ENCODE measurements at places on chromosomes 1 and 21.

DNA sequence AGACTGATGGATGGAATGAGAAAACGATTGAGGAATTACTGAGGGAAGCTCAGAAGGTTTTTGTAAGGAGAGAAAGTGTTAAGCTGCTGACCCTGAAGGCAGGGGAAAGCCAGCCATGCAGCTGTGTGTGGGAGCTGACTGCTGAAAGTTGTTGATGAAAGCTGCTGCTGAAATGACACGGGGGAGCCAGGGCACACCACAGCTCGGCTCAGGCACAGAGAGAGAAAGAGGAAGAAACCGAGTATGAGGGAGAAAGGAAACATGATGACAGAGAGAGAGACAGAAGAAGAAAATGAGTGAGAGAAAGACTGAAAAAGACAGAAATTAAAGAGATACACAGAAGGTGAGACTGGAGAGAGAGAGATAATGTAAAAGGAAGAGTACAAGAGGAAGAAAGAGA is 115.5 kb downstream of the LRRC53 start:
- no peak for DNase-seq

GRCh38 chr21:44854391-44854663 is 19.2 kb downstream of the PTTG1IP start:
- no peak for DNase-seq

GRCh38 chr21:36188937-36189336 is 32.3 kb downstream of the DOP1B start:
- DNase-seq = peak; percentile 14

DNA sequence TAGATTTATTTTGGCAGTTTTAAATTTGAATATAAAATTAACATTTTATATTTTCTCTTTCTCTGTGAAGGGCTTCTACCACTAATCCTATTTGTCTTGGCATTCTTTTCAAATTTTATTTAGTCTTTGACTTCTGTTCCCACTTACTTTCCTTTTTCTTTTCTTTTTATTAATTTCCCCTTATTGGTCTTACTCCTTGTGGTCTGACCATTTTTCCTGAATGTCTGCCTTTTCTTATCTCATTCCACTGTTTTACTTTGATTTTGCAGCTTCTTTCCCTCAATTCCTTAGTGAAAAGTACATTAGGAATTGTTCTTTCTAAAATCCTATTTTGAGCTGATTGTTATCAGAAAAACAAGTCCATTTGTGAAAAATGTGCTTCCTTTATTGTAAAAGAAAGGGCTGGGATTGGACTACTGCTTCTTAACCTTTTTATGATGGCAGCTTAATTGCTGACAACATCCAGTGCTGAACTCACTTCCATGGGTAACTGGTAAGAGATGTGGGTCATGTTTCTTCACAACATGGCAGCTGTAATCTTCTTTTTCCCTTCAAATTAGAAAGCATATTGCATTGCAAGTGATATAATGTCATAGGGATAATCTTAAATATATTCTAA is 284.6 kb downstream of the DNM3 start:
- no peak for DNase-seq

- no peak for DNase-seq
Measured at GRCh38 chr1:11658542-11658941, 3.9 kb downstream of the FBXO44 start.

DNA sequence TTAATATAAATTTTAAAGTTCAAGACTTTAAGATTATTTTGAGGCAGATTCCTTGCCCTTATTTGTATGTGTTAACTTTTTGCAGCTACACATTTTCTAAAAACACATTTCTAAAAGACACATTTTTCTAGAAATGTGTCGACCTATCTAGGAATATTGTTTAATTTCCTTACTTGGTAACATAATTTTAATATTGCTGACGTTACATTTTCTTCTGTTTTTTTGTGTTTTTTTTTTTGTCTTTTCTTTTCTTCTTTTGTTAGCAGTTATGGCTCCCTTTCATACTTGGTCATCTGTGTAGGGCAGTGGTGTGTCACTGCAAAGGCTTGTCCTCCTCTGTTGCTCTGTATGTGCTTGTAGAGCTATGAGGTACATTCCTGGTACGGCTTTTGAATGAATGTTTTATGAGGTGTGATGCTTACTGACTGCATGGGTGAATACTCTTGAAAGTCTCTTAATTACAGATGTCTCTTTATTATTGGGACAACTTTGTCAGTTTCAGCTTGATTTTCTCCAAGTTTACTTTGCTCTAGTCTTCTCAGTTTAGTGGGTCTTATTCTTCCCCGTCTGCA is 30.1 kb downstream of the LRRC8D start:
- DNase-seq = no peak

GRCh38 chr1:119040906-119041305 is 52.8 kb upstream of the TBX15 start:
- no peak for DNase-seq

DNA sequence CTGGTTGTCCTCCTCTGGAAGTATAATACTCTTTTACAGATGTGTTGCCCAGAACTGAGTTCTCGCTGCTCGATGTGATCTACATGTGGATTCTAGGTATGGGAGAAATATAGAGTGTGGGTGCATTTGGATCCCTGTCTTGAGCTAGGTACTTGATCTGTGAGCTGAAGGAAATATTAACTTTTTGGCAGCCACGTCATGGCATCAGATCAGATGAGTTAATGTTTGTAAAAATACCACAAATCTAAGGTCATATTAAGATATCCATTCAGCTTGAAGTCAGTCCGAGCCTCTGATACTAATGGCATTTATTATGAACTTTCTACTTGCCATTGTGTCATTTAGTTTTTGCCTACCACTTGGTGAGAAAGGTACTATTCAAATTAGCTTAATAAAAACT is 24.6 kb downstream of the MAPKAPK2 start:
- no peak for DNase-seq

GRCh38 chr1:12581179-12581578 is 36.8 kb downstream of the DHRS3 start:
- DNase-seq = no peak

- no peak for DNase-seq
Measured at GRCh38 chr1:59218521-59219236, 78.2 kb upstream of the FGGY start.

DNA sequence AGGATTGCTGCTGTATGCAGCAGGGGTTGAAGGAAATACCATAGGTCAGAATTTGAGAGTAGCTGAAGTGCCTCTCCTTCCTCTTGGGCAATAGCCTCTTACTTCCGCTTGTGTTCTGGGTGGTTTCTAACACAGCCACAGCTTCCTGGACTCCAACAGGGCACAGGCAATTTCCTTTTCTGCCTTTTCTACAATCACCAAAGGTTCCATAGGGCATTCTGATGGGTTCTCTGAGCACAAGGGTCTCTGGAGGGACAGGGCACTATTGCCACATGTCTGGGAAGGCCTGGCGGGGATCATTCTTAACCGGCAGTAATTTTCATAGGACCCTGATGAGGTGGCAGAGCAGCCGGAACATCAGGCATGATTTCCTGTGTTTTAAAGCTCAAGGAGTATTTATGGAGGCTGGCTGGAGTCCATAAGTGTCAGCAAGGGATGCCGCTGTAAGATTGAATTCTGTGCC is 5.5 kb upstream of the AGTRAP start:
- peak; percentile 47 for DNase-seq

- DNase-seq = no peak
Measured at GRCh38 chr1:7541629-7542028, 229.5 kb upstream of the VAMP3 start.
